ENCODE measurements at places on chromosomes 7 and 10.
A peak's percentile ranks its signal among the peaks of the same experiment; 100 is the strongest.

DNA sequence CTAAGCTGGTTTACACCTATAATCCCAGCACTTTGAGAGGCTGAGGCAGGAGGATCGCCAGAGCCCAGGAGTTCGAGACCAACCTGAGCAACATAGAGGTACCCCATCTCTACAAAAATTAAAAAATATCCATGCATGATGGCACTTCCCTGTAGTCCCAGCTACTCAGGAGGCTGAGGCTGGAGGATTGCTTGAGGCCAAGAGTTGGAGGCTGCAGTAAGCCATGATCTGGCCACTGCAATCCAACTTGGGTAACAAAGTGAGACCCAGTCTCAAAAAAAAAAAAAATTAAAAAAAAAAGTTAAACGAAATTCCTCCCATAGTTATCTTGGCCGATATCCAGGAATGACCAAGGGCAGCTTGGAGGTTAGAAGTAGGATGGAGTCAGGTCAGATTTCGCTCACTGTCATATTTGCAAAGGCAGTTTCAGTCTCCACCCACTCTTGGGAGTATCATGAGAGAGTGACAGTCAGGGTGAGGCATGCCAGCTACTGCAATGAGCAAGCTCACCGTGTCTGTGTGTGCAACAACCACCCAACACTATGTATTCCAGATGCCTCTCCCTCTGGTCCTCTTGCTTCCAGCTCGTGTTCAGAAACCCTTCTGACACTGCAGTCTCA, 6.0 kb upstream of the ZDHHC4 start:
- no peak for DNase-seq

DNA sequence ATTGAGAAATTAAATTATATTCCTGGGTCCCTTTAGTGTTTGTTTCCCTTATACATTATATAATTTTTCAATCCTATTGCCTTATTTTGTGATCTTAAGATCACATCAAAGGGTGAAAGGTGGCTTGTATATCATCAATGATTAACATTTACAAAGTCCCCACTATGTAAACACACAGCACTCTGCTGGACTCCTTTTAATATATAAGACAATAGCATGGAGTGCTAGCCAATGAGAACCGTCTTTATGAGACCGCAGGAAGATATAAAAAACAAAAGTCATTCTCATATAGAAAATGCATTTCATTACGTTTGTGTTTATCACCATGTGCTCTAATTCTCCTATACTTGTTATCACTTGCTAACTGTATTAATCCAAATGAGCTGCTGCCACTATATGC, 108.5 kb downstream of the HOXA1 start:
- peak; percentile 30 for DNase-seq

- DNase-seq: no peak
These were observed 16.7 kb downstream of the LIPF start for GRCh38 chr10:88680958-88681357.

DNA sequence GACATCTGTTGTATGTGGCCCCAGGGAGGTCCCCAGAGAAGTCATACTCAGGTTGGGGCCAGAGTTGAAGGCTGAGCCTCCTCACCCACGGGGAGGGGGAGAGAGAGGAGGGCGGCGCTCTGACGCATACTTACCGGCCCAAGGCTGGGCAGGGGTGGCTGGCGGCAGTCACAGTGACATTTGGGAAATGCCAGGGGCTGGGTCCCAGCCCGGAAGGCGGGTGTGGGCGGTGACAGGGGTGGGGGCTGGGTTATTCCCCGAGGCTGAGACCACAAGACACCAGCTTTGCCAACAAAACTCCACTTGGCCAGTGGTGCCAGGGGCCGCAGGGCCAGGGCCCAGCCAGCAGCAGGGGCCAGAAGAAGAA, 41.1 kb downstream of the RASGEF1A start:
- no peak for DNase-seq

DNA sequence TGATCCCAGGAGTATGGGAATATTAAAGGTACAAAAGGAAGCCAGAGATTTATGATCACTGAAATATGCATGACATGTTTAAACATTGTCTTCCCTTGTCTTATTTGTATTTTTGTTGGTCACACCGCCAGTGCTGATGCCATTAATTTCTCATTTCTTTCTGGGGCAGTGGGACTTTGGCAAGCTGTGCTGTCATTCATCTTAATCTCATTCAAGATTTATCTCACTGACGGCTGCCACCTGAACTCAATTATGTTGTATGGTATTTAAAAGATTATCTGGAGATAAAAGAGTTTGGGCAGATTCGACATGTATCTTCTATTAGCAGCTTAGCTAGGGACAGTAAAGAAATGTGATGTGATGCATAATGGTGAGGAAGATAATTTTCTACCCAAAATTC, 284.9 kb upstream of the PLXDC2 start:
- no peak for DNase-seq

- peak; percentile 21 for DNase-seq
These were observed 141.7 kb upstream of the SEMA3A start for GRCh38 chr7:84336303-84336702.

GRCh38 chr7:69219381-69219780, 378.9 kb upstream of the AUTS2 start:
- no peak for DNase-seq

DNA sequence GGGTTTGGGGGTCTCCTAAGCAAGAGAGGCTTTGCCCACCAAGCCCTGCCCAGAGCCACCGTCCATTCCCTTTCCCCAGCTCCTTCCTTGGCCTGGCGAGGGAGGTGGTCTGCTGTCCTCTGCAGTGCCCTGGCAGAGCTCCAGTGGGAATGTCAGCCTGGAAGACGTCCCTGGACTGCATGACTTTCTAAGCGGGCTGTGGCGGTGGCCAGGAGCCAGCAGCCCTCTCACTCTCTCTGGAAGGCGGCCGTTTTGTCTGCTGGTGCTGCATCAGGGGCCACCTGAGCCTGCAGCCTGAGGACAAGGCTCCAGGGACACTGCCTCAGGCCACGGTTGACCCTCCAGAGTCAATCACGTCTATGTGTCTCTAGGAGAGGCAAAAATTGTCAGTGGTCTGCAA, 271.0 kb downstream of the SKAP2 start:
- DNase-seq: no peak

GRCh38 chr7:51045319-51046102, 262.8 kb upstream of the GRB10 start:
- DNase-seq: no peak

Measured in HuH-7 (cell line).